ENCODE measurements at places on chromosomes 1 and 21. TPM values are rescaled to one million over a fixed set of nuclear protein-coding genes. Genes with fewer than 3 reads are reported as not detected.

NPL gene
- total RNA-seq = 4.6 TPM

TNFSF4 gene
- total RNA-seq = 2.3 TPM

CYP4A22 gene
- not detected for total RNA-seq

C4BPA gene
- total RNA-seq = not detected

CD1C gene
- not detected for total RNA-seq
